ENCODE measurements at places on chromosomes 7 and 10.
A peak's percentile ranks its signal among the peaks of the same experiment; 100 is the strongest.

DNA sequence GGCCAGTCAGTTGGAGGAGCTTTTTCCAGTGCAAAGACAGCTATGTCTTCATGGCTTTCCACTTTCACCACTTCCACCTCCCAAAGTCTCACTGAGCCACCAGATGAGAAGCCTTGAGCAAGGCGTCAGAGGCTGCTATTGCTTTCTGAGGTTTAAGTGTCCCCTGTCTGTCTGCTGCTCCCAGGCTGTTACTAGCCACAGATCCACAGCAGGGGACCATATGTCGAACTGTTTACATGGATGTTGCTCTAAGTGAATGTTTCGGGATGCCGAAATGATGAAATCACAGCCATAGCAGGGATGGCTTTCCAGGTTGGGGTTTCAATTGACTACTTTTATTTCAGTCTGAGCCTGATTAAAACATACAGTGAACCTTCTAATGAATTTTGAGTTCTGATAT is 88.5 kb downstream of the AVL9 start:
- DNase-seq = no peak

DNA sequence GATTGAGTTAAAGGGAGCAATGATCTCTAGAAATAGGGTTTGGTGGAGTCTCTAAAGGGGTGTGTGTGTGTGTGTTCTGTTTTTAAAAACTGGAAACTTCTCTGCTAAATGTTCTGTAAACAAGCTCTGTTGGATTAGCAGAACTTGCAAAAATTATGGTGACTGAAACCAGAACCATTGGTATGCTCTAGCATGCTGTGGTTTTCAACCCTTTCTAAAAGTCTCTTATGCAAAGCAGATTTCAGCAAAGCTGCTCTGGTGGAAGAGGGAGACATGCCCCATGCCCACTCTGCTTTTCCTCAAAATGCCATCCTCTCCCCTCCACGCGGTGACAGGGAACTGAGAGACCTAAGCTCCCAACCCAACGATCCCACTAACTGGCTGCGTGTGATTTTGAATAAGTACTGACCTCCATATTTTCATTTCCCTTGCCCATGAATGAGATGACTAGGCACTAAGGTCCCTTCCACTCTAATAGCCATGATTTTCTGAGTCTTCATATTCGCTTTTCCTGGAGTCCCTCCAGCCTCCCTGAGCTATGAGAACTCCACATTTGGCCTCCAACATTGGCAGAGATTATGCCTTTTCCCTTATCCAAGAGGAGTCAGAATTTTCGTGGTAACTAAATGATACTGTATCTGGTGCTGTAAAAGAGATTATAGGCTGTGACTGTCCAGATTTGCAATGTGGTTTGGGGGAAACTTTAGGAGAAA is 117.3 kb upstream of the PALS2 start:
- DNase-seq = no peak

- no peak for DNase-seq
Measured at GRCh38 chr10:71614946-71615345, 104.6 kb downstream of the C10orf105 start.

DNA sequence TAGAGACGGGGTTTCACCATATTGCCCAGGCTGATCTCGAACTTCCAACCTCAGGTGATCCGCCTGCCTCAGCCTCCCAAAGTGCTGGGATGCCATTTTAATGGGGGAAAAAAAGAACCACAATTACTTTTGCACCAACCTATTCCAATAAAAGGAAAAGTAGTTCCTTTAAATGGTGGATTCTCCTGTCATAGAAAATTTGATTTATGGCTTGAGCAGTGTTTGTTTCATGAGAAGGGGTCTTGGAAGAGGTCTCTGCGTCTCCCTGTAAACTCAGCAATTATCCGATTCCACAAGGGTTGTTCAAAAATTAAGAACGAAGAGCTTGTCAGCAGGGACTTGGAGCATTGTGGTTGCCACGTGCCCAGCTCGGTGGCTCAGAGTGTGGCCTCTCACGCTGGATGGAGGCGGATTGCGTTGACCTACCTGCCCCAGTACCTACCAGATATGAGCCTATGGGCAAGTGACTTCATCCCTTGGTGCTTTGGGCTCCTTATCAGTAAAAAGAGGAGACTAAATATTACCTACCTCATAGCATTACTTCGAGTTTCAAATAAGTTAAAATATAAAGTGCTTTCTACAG is 2.8 kb upstream of the TRIP6 start:
- DNase-seq = no peak

DNA sequence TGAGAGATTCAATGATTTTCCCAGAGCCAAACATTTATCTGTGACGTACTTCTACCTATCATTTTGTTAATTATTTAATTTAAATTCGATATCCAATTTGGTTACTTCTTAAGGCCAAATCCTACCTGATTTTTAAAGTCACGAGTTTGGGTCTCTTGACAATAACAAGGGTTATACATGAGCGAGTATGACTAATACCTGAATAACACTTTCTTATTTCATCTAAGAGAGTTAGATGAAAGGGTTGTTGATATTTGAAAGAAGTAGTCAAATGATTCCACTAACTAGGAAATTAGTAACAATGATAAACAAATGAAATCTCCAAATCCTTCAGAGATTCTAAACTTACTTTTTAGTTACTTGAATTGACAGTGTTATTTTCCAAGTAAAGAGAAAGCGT is 1086.9 kb downstream of the XPNPEP1 start:
- no peak for DNase-seq

GRCh38 chr10:125164421-125164820 is 4.1 kb upstream of the CTBP2 start:
- DNase-seq = no peak

- DNase-seq = peak; percentile 77
Measured at GRCh38 chr7:63900394-63901203, 98.0 kb upstream of the ZNF722 start.

- no peak for DNase-seq
Measured at GRCh38 chr7:85714043-85714578, 527.3 kb upstream of the SEMA3D start.

DNA sequence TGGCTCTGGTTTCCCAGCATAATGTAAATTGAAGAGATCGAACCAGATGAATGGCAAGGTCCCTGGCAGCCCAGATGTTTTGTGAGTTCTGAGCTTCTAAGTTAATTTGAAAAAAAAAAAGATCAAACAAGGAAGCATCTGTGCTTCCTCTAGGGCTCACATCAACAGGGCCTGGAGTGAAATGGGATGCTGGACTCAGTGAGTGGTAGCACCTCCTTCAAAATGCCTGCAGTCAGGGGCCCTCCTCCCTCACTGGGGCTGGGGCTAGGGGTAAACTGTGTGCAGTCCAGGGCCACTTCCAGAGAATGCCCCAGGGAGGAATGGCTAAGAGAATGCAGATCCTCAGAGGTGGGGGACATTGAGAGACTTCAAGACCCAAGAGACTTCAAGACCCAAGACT is 6.0 kb upstream of the CUEDC2 start:
- no peak for DNase-seq

- DNase-seq = no peak
Measured at GRCh38 chr7:66419210-66419609, 209.5 kb upstream of the KCTD7 start.

- no peak for DNase-seq
Measured at GRCh38 chr10:12777840-12778585, 223.5 kb downstream of the CCDC3 start.

- DNase-seq = no peak
Measured at GRCh38 chr7:79090543-79090942, 362.9 kb downstream of the MAGI2 start.

GRCh38 chr7:151078233-151079040 is 2.2 kb downstream of the FASTK start:
- no peak for DNase-seq

GRCh38 chr7:115060095-115060870 is 138.4 kb downstream of the MDFIC start:
- DNase-seq = no peak
